D341Med (cell line): ENCODE measurements at places on chromosomes 7 and 10.

GRCh38 chr7:86916277-86916825 is 143.1 kb downstream of the ELAPOR2 start:
- no peak for DNase-seq

GRCh38 chr10:29828956-29829355 is 194.2 kb upstream of the SVIL start:
- no peak for DNase-seq

DNA sequence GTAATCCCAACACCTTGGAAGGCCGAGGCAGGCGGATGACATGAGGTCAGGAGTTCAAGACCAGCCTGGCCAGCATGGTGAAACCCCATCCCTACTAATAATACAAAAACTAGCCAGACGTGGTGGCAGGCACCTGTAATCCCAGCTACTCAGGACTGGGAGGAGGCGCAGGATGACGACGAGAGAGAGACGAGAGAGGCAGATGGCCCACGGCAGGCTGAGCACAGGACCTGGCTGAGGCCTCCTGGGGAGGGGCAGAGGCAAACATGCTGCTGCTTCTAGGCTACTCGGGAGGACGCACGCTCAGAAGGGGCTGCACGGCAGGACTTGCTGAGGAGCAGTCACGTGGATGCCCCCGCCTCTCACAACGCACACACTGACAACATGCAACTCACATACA is 22.4 kb downstream of the DIP2C start:
- peak; percentile 84 for DNase-seq

GRCh38 chr7:150668472-150668911 is 17.0 kb upstream of the GIMAP2 start:
- no peak for DNase-seq

DNA sequence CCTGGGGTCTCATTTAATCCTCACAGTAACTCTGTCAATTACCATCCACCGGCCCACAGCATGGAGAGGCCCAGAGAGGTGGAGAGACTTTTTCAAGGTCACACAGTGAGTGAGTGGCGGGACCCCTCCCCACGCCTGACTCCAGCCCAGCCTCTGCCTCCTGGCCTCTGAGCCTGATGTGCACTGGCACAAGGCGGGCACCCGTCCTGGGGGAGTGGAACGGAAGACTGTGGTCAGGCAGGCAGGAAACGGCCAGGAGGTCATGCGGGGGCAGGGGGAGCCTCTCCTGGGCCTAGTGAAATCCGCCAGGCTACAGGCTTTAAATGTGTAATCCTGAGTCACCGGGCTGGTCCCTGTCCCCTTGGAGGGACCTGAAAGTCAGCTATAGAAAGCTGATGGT is 32.2 kb downstream of the ZCCHC24 start:
- DNase-seq, result no peak

DNA sequence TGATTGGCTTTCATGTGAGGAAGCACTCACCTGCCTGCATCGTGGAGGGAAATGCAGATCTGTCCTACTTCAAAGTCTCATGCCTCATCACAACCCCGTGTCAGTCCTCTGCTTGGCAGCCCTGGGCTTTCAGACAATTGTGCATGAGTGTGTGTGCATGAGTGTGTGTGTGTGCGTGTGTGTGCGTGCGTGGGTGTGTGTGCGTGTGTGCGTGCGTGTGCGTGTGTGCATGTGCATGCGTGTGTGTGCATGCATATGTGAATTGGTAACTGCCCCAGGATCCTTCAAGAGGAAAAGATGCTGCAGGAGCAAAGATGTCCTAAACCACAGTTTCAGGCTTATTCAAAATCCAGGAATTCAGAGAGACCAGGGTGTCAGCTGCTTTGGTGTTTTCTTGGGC is 71.3 kb downstream of the LANCL2 start:
- DNase-seq, result no peak

- no peak for DNase-seq
Measured at GRCh38 chr7:102859799-102860125, 53.0 kb upstream of the LRRC17 start.

- no peak for DNase-seq
Measured at GRCh38 chr10:35578618-35578956, 26.6 kb upstream of the GJD4 start.

GRCh38 chr10:104505521-104506042 is 135.5 kb upstream of the SORCS3 start:
- no peak for DNase-seq

DNA sequence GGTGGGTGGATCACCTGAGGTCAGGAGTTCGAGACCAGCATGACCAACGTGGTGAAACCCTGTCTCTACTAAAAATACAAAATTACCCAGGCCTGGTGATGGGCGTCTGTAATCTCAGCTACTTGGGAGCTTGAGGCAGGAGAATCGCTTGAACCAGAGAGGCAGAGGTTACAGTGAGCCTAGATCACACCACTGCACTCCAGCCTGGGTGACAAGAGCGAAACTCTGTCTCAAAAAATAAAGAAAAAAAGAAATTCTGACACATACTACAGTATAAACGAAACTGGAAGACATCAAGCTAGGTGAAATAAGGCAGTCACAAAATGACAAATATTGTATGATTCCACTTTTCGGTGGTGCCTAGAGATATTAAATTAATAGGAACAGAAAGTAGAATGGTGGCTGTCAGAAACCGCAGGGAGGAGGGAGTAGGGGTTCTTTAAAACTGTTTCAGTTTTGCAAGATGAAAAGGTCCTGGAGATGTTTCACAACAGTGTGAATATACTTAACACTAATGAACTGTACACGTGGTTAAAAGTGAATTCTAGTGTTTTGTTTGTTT is 23.2 kb downstream of the PILRA start:
- DNase-seq, result no peak

DNA sequence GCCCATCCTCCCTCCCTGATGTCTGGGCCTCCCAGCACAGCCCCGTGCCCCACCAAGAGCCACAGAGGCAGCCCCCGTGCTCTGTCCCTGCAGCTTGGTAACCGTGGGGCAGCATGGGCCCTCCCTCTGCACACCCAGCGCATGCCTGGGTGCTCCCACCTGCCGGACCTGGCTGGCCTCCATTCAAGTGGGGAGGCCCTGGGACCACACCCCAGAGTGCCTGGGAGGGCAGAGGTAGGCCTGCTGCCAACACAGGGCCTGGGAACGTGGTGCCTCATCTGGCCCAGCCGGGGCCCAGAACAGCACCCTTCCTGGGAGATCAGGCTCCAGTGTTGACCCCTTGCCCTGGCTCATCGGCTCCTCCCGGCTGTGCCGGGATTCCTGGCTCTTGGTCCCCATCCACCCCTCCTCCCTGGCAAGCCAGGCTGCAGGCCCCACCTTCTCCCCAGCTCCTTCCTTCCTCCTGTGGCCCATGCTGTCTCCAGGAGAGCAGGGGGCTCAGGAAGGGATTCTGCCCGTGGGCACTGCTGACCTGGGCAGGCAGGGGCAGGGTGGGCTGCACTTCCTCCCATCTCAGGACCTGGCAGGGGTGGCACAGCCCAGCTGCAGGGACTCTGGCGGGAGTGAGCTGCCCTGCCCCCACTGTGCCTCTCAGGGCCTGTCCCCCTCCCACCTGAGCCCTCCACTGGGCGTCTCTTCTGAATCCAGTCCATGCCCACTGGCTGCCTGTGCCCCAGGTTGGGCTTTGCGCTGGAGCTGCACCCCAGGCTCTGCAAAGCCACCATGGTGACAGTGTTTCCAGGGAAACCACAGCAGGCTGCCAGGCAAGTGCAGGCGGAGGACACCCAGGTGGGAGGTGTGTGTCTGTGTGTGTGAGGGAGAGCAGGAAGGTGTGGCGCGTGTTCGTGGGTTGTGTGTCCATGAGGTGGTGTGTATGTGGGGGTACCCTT is 32.6 kb downstream of the PWWP2B start:
- no peak for DNase-seq

DNA sequence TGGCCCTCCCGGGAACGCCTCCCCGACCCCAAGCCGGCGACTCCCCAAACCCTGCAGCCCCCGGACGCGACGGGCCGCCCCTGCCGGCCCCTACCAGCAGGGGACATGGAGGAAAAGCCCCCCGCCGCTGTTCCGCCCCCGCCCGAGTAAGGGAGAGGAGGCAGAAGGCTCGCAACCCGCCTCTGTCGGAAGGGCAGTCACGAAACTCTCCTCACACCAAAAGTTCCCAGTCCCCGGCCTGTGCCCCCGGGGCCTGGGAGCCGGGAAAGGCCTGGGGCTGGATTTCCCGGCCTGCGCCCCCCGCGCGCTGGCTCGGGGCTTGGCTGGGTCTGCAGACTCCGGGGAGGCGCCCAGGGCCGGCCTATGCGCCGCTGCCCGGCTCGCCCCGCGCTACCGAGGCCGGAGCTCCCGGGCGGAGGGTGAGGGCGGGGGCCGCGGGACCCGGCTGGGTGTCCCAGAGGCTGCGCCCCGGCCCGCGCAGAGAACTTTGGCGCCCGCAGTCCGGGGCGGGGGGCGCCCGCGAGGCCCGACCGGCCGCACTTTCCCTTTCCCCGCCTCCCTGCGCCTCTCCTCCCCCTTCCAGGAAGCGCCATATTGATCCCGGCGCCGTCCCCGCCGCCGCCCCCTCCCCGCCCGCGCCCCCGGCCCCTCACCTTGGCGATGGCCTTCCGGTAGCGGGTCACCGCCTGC is 728 bp downstream of the PARD3 start:
- peak; percentile 82 for DNase-seq

DNA sequence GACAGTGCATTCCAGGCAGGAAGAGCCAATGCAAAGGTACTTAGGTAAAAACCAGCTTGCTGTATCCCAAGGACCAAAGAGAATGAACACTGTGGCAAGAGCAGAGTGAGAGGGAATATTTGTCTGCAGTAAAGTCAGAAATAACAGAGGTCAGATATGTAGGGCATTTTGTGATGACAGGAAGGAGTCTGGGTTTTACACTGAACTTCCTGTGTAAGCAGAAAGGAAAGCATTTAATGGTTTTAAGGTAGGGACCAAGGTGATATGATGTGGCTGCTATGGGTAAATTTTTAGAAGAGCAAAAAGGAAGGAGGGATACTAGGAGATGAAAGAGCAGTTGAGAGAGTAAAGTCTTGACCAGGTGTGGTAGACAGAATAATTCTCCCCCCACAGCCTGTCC is 10.1 kb downstream of the ABCB1 start:
- DNase-seq, result no peak

GRCh38 chr7:38825721-38826440 is 83.1 kb downstream of the VPS41 start:
- DNase-seq, result no peak

DNA sequence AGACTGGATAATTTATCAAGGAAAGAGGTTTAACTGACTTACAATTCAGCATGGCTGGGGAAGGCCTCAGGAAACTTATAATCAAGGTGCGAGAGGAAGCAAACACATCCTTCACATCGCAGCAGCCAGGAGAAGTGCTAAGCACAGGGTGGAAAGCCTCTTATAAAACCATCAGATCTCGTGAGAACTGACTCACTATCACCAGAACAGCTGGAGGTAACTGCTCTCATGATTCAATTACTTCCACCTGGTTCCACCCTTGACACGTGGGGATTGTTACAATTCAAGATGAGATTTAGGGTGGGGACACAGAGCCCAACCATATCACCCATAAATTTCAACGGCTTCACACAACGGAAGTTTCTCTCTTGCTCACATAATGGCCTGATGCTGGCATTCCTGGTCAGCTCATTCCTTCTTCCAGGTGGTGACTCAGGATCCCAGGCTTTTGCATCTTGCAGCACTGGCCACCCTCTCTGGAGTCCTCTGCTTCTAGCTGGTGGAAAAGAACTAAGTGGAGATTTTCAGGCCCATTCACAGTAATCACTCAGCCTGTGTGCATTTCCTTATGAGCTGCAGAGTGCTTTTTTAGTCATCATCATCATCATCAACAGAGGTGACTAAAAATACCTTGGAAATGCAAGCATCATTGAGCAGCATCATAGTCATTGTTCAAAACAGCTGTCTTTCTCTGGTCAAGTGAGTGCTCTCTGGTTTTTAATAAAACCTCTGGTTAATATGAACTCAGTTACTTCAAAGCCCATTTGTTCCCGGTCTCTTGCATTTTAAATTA is 308.1 kb downstream of the SFMBT2 start:
- no peak for DNase-seq

DNA sequence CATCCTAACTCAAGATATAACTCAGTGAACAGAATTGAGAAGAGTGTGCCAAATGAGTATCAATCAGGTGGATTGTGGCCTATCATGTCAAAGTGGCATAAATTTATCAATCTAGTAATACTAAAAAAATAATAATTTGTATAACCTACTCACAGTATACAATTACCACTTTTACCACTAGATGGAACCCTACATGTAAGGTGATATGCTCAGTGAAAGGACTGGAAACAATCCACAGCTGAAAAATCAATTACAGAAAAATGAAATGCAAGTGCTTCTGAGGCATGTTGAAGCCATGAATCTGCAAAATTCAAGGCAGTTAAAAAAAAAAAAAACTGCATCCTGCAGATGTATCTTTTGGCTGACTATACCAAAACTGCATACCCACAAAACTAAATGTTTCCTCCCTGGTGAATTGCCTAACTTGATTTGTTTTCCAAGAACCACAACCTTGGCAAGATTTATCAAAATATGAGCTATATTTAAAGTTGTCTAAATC is 13.9 kb downstream of the ARHGAP19 start:
- DNase-seq, result peak; percentile 38

DNA sequence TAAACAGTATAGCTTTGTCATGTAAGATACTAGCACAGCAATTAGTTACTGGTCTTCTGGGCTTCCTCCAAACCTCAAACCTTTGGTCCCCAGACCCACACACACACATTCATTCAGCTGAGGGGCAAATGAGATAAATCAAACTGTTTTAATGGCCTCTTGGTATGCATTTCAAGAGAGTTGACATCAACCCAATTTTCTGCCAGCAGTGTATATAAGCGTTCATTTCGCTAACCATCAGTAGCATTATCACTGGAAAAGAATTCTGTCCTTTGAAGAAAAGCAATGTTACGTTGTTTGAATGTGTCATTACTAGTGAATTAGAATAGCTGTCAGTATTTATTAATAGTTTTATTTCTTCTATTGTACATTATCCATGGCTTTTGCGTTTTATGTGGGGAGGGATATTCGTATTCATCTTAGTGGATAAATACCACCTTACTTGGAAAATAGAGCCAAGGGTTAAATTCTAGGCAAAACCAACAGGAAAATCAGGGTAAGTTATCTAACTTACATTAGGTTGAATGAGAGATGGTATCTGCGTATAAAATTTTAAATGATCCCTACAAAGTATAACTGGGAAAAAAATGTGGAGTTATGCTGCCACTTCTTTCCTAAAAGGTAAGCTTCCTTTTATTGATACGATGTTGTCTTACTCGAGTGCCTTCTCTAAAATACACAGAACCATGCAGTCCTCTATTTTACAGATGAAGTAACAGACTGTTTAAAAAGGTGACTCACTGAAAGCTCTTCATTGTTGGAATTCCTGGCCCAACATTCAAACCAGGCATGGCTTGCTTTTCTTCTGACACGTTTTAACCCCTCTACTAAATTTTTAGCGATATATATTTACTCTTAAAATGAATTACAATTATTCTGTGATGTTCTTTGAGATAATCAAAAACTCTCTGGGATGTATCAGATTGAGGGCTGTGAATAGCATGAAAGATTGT is 2.0 kb upstream of the ZMYND11 start:
- DNase-seq, result no peak

DNA sequence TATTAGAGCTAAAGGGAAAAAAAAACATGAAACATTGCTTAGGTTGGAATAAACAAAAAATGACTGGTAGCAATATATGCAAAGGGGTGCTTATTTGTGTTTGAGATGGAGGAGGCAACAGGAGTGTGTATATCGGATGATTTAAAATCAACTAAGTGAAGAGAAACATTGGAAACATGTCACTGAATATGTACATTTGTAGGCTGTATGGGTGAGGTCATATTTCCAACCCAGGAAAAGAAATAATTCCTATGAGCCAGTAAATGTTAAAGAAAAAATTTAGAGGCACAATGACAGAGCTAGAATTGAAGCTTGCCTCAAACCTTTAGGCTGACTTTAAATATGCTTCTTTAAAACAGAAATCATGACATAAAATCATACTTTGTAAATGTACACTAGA is 709.0 kb upstream of the SEMA3D start:
- no peak for DNase-seq
